ENCODE measurements at places on chromosomes 16 and 17.

DNA sequence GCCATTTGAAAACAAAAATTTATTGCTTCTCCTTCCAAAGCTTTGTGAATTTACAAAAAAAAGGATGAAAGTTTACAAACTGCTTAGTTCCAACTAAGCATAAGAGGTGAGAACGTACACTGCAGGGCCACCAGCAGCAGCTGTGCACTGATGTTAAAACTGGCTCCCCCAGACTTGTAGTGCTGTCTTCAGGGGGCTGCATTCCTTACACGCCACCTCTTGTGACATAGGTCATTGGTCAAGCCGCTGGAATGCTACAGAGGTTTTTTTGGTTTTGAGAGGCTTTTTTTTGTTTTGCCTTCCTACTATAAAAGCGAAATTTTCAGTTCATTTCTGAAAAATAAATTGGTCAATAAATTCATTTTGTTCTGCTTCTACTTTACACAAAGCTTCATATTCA is 6.9 kb downstream of the IFT20 start:
- no peak for DNase-seq

GRCh38 chr16:50683689-50684374 is 2.7 kb upstream of the SNX20 start:
- DNase-seq, result no peak

GRCh38 chr16:12398029-12398682 is 405.5 kb downstream of the CPPED1 start:
- peak; percentile 65 for DNase-seq

GRCh38 chr16:3152277-3152990 is 17.6 kb downstream of the ZNF213 start:
- DNase-seq, result peak; percentile 97

DNA sequence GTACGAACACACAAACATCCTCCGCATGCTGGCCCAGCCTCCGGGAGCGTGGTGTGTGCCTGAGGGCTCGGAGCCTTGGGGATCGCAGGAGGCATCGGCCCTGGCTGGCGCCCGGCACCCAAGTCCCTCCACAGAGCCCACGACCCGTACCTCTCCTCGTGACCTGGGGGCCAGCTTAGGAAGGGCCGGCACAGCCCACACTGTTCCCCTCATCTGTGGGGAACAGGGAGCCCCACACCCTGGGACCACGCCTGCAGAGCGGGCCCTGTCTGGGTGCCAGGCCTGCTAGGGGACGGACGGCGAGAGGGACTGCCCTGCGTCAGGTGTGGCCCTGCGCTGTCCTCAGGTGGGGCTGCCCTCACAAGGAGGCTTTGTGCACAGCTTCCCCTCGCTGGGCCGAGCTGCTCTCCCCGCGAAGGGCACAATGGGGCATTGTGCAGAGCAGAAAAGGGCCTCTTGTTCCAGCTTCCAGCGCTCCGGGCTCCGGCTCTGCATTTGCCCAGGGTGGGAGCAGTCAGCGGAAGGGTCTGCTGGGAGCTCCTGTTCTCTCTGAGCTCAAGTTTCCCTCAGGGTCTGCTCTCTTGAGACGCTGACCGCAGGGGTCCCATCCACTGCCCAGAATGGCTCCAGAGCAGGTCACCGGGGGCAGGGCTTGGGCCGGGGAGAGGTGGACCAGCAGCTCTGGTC is 1.7 kb upstream of the LMF1 start:
- DNase-seq, result peak; percentile 76

Measured in brain (organoid and tissue), 16 donors.